ENCODE measurements at places on chromosomes 5 and 9.

DNA sequence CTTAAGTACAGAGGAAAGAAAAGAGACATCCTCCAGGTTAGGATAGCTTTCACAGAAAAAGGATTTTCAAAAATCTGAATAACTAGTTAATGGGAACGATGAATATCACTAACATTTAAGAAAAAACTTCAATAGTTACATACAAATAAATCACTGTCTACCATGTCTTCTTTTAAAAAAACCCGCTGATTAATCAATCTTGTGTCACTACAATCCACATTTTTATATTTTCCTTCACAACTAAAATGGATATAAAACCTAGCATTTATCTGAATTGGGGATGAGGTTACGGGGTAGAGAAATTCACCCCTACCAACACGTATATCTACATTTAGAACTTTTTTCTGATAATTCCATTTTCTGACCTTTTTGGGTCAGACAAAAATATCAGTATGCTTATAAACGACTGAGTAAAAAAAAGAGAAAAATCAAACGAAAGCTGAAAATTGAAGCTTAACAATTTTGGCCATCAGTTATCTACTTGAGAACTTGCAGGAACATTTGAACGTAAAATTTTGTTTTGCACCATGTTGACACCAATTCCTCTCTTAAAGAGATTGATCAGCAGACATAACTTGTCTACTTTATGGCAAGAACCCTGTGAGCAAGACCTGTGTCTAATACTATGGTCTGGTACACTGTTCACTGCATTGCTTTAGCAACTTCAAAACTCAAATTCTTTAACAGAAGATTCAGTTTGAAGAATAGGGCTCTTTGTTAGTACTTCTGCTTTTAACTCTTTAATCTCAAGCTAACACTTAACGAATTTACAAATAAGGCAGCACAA lies 4.8 kb downstream of the NR3C1 start:
- no peak for DNase-seq

DNA sequence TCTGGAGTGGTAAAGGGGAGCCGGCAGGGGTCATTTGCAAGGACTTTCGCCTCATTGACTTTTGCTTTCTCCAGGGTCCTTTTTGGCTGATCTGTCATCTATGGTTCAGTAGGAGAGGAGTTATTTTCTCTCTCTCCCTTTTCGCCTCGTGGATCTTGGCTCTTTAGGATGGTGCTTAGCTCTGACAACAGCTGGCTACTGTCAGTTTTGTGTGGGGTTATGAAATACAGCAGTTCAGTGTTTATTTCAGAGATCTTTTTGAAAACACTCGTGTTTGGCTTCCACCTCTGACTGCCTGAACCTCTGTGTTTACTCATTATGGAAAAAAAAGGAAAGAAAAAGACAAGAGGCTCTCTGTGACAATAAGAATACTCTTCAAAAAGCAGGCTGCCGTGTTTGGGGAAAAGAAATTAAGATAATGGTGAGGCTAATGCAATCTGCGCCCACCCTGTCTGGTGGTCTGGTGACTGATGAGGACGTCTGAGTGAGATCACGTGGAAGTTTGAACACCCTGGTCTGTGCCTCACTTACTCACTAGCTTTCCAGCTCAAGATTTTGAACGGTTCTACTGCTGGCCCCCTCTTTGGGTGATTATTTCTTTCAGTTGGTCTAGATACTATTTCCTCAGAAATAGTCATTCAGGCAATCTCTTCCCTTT lies 567.7 kb downstream of the CAAP1 start:
- no peak for DNase-seq

DNA sequence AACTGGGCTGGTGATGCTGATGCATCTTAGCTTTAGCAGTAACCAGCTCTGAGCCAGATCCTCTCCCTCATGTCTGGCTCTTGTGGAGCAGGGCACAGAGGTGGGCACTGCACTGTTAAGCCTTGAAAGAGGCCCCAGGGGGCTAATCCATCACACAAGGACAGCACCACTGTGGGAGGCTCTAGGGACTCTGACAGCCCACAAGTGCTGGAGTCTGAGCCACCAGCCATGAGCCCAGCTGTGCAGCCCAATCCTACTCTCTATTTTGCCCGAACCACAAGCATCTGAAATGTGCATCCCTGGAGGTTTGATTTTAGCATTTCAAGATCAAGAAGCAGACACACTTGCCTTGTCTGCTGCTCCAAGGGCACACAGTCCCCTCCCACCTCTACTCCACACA lies 407.1 kb upstream of the TRPC7 start:
- DNase-seq: no peak

DNA sequence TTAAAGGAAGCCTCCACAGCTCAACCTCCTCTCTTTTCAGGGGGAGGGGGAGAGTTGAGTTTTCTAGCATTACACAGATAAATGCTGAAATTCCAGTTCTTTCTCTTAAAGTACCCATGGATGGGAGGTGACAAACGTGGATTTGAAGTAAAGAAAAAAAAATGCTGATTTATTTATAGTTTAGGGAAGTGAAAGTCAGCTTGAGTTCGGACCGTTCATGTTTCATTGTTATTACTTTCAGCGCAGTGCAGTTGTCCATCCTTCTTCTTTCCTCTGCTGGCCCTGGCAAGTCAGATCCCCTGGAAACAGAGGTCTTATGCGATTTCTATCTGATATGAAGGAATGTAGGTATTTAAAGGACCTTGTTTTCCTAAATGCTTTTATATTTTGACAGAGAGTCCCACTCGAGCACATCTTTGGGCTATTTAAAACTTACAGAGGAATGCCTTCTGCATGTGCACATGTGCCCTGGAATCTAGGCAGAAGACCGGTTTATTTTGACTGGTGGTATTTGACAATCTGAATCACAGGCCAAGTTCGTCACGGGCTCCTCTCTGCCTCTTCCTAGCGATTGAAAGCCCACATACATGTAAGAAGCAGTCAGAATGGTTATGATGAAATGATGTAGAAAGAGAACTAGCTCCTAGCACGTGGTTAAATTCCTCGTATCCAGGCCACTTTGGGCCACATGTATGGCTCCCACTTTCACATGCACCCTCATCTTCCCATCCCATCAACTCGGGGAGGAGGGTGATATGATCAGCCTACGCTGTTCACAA lies 385.2 kb upstream of the KLF4 start:
- DNase-seq: no peak

GRCh38 chr9:82490019-82490499 lies 501.5 kb downstream of the SPATA31D1 start:
- DNase-seq: no peak

GRCh38 chr5:87733897-87734296 lies 321.2 kb upstream of the CCNH start:
- DNase-seq: no peak

DNA sequence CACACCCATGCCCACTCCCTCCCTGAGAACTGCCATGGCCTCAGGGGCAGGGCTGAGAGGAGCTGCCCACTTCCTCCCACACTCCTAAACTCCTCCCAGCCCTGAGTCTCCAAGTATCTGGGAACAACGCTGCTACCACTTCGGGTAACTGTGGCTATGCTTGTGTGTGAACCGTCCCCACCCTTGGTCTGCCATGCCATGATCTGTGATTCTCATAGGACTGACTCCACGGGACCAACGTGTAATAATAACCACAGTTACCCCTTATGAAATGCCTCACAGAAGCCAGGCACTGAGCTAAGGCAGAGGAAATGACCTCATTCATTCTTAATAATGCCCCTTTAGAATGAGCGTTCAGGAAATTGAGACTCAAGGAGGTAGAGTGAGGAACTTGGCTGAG lies 103.9 kb upstream of the SMIM23 start:
- DNase-seq: no peak

GRCh38 chr9:73234008-73234360 lies 82.3 kb downstream of the ANXA1 start:
- no peak for DNase-seq

Measured in activated effector memory CD4-positive, alpha-beta T cell treated with anti-CD3 and anti-CD28 coated beads, Interleukin-2, amount 50 U/mL, for 16 hours (primary cell).